ENCODE measurements at places on chromosomes 2 and 18.

DNA sequence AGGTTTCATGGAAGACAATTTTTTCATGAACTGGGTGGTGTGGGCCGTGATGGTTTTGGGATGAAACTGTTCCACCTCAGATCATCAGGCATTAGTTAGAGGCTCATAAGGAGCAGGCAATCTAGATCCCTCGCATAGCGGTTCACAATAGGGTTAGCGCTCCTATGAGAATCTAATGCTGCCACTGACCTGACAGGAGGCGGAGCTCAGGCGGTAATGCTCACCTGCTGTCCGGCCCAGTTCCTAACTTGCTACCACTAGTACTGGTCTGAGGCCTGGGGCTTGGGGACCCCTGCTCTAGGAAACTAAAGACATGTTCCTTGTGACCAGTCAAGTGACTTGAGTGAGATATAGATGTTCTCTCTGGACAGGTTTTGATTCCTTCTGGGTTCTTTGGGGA lies 49.2 kb downstream of the OXER1 start:
- DNase-seq: no peak

DNA sequence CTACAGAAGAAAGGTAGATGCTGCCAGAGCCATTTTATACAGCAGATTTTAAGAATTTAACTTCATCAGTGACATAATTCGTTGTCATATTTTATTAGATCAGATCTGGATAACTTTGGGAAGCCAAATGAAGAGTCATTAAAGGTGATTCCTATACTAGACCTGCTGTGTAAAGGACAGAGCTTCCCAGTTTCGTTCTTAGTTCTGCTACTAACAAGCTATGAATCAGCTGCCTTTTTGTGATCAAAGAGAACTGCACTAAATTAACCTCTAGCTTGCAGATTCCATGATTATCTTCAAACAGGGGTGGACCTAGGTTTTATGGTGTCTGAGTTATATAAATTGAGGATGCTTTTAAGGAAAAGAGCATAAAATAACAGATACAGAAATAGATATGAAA lies 926.5 kb upstream of the ACVR2A start:
- DNase-seq: no peak

GRCh38 chr2:169093535-169093934 lies 24.2 kb downstream of the DHRS9 start:
- DNase-seq: no peak

GRCh38 chr2:36455011-36455410 lies 99.4 kb downstream of the CRIM1 start:
- DNase-seq: no peak

GRCh38 chr2:100235581-100235980 lies 86.7 kb downstream of the LONRF2 start:
- DNase-seq: no peak

DNA sequence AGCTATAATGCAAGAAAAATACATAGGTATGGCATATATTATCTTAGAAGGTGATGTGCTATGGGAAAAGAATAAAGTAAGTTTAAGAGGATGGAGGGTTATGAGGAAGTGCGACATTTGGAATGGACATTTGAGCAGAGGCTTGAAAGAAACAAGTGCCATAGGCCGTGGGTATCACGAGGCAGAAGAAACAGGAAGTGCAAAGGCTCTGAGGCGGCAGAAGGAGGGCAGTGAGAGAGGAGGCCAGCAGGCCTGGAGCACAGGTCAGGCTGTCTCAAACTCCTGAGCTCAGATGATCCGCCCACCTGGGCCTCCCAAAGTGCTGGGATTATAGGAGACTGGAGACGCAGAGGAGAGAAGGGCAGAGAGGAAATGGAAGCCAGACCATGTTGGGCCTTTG lies 40.7 kb upstream of the EPHA4 start:
- no peak for DNase-seq

DNA sequence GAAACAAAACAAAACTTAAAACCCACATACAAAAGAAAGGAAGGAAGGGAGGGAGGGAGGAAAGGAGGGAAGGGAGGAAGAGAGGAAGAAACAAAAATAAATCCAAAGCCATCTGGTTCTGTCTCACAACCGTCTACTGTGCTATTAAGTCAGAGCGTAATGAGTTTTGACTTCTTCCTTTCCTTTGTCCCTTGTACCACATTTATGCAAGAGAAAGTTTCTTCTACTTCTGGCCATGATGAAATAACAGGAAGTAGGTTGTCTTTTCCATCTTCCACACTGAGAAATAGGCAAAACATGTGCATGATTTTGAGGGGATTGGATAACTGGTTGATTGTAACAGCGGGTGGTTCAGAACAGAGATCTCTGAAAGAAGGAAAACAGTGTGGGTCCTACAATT lies 121.4 kb downstream of the CTAGE1 start:
- DNase-seq: no peak
